CD4-positive, CD25-positive, alpha-beta regulatory T cell (primary cell): ENCODE measurements at places on chromosomes 1 and 21. TPM values are rescaled to one million over a fixed set of nuclear protein-coding genes. Genes with fewer than 3 reads are reported as not detected.
A peak's percentile ranks its signal among the peaks of the same experiment; 100 is the strongest.

MPZ gene
- not detected for polyA plus RNA-seq

TGFB2 gene
- not detected for polyA plus RNA-seq

DNA sequence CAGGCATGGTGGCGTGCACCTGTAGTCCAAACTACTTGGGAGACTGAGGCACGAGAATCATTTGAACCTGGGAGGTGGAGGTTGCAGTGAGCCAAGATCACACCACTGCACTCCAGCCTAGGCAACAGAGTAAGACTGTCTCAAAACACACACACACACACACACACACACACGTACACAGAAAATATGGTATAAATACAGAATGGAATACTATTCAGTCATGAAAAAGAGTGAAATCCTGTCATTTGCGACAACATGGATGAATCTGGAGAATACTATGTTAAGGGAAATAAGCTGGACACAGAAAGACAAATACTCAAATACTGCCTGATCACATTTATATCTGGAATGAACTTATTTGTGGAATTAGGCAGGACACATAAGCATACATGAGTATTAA lies 18.4 kb downstream of the FOXD2 start:
- DNase-seq = no peak

GCSAML gene
- polyA plus RNA-seq = not detected

DNA sequence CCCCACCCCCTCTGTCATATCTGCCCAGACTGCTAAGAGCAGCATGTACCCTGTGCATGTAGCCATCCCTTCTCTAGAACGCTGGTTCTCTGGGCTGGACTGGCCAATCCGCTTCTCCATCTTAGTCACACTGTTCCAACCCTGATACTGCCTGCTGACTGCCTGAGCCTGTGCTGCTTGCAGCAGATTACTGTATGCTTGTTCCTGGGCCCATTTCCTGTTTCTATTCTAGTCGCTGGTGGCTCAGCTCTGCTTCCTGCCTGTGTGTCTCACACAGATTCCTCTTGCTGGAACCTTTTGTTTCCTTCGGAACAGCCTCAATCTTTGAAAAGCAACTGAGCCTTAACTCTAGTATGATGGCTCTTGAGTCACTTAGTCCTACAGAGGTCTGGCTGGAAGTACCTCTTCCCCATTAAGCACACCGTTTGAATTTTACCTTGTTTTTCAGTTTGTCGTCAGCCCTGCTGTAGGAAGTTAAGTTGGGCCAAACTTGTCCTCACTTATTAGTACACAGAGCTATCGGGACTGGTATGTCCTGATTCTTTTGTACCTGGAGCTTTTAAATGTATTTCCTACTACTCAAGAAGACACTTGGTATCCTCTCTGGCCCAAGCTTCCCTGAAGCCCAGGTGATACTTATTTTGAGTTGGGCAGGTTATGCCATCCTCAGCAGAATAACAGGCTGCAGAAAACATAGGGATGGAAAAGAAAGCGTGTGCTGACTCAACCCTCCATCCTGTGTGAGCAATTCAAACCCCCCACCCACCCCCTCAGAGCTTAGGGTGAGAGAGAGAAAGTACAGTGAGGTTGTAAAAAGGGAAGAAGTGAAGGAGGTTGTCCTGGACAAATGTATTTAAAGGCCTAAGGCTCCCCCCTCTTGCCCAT lies 43.4 kb upstream of the PIGV start:
- peak; percentile 74 for DNase-seq

DNA sequence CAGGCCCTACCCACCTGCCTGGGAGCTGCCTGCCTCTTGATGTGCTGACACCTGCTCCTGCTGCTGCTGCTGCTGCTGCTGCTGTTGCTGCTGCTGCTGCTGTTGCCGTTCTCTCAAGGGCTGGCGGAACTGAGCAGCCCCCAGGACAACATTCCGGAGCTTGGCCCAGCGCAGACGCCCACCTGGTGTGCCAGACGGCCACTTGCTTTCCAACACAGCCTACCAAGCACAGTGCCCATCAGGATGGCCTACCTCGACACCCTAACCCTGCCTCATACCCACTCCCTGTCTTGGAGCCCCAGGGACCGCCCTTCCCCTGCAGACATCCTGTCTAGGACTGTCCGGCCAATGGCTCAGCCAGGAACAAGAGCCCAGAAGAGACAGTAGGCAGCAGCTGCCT lies 11.8 kb downstream of the DENND4B start:
- no peak for DNase-seq

IFNGR2 gene
- polyA plus RNA-seq = 21.7 TPM

FCER1A gene
- polyA plus RNA-seq = not detected

GRCh38 chr1:193730017-193730416 lies 543.6 kb upstream of the B3GALT2 start:
- no peak for DNase-seq

- DNase-seq = peak; percentile 92
These were observed at the start of gene MX2 for GRCh38 chr21:41361786-41362604. Gene MX2, plus strand, starts transcription at chr21:41362027. Its CDS starts 14,880 bp downstream, at chr21:41376907.

DNA sequence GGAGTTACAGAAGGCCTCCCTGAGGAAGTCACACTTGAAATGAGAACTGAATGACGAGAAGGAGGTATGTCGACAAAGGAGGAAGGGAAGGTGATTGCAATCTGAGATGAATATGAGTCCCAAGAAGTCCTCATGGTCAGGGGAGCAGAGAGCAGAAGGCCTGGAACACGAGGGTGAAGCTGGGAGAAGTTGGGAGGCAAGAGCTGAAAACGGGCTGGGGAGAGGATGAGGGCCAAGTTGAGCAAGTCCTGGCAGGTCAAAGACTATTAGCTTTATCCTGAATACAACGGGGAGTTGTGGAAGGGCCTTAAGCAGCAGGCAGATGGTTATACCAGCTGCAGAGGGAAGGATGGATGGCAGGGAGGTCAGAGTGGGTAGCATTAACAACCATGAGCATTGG lies 89.5 kb downstream of the KCNJ15 start:
- DNase-seq = no peak

OR2L2 gene
- polyA plus RNA-seq = not detected

MX2 gene
- polyA plus RNA-seq = 34.8 TPM

FCRL2 gene
- not detected for polyA plus RNA-seq

ENTREP3 gene
- 0.68 TPM for polyA plus RNA-seq

DNA sequence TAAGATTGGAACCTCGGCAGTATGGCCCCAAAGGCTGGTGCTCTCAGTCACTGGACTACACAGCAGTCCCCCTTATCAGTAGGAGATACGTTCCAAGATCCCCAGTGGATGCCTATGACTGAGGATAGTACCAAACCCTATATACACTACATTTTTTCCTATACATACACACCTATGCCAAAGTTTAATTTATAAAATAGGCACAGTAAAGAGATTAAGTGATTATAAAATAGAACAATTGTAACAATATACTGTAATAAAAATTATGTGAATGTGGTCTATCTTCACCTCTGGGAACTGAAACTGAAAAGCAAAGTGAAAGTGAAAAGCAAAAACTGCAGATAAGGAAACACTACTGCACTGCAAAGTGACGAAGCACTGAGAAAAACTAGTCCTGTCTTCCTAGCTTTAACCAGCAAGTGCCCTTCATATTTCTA lies 96.8 kb downstream of the INTS7 start:
- peak; percentile 72 for DNase-seq

DNA sequence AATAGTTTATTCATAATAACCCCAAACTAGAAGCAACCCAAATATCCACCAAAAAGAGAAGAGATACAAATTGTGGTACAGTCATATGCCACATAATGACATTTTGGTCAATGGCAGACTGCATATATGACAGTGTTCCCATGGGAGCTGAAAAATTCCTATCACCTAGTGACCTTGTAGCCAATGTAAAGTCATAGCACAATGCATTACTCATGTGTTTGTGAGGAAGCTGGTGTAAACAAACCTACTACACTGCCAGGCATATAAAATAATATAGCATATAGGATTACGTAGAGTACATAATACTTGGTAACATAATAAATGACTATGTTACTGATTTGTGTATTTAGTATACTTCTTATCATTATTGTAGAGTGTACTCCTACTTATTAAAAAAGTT lies 29.5 kb upstream of the SLFNL1 start:
- DNase-seq = no peak

CRYBG2 gene
- polyA plus RNA-seq = 1.3 TPM

CR1L gene
- polyA plus RNA-seq = not detected

- DNase-seq = no peak
These were observed 130.3 kb upstream of the PLXNA2 start for GRCh38 chr1:208374391-208374941.

DNA sequence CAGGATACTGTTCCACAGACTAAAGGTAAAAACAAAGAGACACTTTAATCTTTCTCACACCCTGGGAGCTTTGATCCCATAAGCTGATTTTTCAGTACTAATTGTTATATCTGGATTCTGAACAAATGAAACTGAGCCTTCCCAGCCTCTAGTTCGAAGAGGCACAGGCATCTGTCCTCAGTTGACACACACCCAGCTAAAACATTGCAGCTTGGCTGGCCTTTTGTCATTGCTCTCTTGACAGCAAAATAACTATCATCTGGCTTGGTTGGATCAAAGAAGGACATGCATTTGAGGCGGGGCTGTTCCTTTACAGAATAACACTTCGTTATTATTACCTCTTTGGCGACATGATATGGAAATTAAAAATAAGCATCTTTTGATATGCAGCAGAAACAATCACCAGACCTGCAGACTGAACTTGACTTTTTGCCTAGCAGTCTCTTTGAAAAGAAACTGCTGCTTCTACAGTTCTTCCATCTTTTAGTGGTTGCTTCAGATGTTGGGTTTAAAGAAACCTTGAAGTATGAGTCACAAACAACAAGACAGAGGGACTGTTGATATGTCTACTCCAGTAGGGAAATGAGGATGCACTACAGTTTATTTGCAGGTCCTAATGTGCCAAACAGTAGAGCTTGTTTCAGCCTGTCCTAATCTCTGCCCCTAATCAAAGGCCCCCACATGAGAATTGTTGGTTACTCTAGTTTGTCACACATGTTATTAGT lies 166.5 kb downstream of the TPR start:
- no peak for DNase-seq

GRCh38 chr1:221439008-221439746 lies 302.7 kb downstream of the DUSP10 start:
- DNase-seq = peak; percentile 21

- no peak for DNase-seq
These were observed 15.7 kb downstream of the FHAD1 start for GRCh38 chr1:15262706-15263105.

DNA sequence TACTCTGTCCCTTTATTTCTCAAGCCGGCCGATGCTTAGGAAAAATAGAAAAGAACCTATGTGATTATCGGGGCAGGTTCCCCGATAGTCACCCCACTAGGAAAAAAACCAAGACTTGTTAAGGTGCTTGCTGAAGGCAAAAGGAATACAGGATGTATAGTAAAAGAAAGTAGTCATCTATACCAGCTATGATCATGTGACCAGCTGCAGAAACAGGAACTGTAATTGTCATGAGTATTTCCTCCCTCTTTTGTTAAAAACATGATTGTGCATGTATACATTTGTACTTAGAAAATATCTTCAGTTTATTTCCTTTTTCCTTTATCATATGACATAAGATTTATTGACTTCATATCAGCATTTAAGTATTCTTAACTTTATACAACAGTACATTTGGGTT lies 30.5 kb downstream of the PIGK start:
- no peak for DNase-seq

DNA sequence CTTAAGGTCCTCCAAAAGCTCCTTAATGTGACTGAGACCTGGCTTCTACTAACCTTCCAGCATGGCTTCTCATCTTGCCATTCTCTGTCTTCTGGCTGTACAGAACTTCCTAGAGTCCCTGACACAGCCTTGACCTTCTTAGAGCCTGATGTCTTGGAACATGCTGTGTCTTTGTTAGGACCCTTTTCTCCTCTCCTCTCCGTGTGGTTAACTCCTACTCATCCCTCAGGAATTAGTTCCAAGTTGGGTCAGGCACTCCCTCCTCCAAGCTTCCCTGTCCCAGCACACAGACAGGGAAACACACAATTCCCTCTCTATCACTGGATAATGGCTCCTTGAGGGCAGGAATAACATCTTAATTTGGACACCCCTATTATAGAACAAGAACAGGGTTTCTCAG lies 275.4 kb upstream of the USP24 start:
- DNase-seq = no peak

LIPI gene
- not detected for polyA plus RNA-seq

- no peak for DNase-seq
These were observed 184.0 kb downstream of the VPS13D start for GRCh38 chr1:12413664-12414410.

DNA sequence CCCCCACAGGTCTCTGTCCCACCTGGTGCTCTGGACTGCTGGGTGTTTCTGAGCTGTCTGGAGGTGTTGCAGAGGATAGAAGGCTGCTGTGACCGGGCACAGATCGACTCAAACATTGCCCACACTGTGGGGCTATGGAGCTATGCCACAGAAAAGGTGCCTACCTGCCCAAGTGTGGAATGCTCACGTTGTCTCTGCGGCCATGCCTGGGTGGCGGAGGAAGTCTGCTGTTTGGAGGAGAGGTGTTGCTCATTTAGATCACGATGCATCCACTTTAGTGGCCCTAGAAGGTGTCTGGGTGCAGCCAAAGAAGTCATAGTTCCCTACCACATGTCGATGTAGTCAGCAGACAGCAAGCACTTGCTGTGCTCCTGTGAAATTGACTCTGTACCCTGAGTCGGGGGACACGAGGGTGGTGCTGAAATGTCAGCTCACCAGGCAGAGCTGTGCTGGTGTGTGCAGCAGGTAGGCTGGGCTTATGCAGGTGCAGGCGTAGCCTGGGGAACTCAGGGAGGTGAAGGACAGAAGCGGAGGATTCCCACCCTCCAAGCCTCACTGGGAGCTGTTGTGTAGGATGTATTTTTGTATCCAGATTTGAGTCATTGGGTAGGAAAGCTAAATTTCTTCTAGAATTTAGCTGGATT lies 32.8 kb upstream of the PWP2 start:
- DNase-seq = no peak

GRCh38 chr1:206521127-206521526 lies 13.8 kb downstream of the RASSF5 start:
- no peak for DNase-seq

DNA sequence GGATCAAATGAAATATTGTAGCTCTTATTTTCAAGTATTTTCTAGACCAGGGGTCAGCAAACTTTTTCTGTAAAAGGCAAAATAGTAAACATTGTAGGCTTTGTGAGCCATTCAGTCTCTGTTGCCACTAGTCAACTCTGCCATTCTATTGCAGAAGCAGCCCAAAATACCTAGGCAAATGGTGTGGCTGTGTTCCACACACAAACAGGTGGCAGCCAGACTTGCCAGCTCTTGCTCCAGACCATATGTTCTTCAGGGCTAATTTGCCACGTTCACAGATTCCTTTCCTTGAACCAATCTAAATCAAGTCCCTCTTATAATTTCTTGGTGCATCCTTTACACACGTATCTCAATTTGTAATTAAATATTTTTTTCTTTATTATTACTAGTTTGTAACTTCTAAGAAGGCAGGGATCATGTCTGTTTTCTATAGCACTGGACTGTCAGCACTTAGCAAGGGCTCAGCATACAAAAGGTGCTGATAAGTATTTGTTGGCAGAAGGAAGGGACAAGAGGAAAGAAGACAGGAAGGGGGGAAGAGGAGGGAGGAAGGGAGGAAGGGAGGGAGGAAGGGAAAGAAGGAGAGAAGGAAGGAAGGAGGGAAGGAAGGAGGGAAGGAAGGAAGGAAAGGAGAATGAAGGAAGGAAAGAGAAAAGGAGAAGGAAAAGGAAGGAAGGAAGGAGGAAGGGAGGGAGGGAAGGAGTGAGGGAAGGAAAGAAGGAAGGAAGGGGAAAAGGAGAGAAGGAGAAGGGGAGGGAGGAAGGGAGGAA lies 106.5 kb upstream of the EDEM3 start:
- no peak for DNase-seq

- no peak for DNase-seq
These were observed 368.7 kb upstream of the RUNX1 start for GRCh38 chr21:35417762-35418161.
